Left colon (tissue), 2 donors: ENCODE measurements at places on chromosomes 5 and 9.

GRCh38 chr5:150789943-150790611 is 11.5 kb downstream of the SMIM3 start:
- peak; percentile 36 for DNase-seq

DNA sequence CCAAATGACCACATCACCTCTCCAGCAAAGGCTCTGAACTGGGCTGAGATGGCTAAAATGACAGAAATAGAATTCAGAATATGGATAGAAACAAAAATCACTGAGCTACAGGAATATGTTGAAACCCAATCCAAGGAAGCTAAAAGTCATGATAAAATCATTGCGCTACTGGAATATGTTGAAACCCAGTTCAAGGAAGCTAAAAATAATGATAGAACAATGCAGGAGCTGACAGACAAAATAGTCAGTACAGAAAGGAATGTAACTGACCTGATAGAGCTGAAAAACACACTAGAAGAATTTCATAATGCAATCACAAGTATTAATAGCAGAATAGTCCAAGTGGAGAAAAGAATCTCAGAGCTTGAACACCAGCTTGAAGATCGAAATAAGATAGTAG is 394.9 kb upstream of the GRAMD2B start:
- DNase-seq = no peak

GRCh38 chr9:7376833-7377232 is 422.7 kb downstream of the DMAC1 start:
- DNase-seq = no peak

- no peak for DNase-seq
Observed at GRCh38 chr5:178318382-178318781, 85.8 kb upstream of the PHYKPL start.

GRCh38 chr5:147547730-147548129 is 37.9 kb upstream of the DPYSL3 start:
- no peak for DNase-seq
